AG10803 (cell line): ENCODE measurements at places on chromosomes 7 and 10.

GRCh38 chr7:1054438-1054837 is 10.1 kb downstream of the GPR146 start:
- DNase-seq = no peak

- no peak for DNase-seq
These were observed 52.8 kb upstream of the PTER start for GRCh38 chr10:16384021-16384420.

GRCh38 chr7:145928937-145929336 is 187.7 kb upstream of the CNTNAP2 start:
- DNase-seq = no peak

- no peak for DNase-seq
These were observed 73.8 kb upstream of the TMEM106B start for GRCh38 chr7:12137283-12137682.

DNA sequence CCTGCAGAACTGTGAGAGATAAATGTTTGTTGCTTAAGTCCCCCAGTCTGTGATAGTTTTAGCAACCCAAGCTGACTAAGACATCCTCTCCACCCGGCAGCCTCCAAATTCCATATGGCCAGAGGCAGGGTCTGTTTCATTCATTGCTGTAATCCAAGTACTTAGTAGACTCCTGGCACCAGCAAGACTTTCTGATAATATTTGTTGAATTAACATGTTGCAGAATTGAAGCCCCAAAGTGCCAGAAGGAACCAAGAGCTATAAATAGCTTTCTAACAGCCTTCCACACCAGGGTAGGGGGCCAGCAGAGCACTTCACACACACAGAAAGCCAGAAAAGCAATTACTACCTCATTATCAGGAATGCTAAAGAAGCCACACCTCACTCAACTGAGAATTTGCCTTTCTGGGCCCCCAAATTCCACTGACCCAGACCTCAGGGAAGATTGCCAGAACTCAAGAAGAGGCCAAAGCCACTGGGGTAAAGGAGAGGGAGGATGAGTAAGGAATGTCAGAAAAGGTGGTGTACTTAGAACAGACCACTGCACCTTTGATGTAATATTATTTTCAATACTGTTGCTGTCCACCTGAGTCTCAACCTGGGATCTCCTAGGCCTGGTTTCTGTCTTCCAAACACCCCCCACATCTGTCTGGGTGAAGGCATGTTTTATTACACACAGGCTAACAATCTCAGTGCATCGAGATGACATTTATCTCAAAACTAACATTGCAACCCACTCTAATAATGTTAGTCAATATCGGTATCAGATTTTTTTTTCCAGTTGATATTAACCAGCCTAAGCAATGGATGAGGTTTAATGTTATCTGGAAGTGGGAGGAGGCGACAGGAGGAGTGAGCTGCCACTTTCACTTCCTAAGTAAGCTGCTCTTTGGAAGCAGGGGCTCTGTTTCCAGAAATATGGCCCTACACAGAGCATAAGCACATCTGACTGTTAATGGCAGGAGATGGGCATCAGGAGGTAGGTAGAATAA is 5.5 kb downstream of the NOD1 start:
- DNase-seq = peak; percentile 93

GRCh38 chr10:47252093-47252780 is 47.8 kb upstream of the GDF10 start:
- DNase-seq = no peak
